Activated gamma-delta T cell treated with anti-CD3 and anti-CD28 coated beads, Interleukin-2, amount 50 U/mL, for 16 hours (primary cell): ENCODE measurements at places on chromosomes 4 and X.

DNA sequence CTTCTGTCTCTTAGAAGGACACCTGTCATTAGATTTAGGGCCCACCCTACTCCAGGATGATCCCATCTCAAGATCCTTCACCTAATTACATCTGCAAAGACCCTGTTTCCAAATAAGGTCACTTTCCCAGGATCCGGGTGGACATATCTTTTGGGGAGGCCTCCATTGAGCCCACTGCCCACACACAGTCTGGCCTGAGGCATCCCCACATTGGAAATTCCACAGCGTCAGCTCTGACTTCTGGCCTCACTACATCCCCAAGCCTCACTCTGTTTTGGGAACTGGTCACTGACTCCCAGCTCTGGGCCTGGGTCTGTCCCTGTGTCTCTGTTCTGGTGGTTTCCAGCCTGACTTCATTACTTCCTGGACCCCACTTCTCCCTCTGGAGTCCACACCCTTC is 285.5 kb downstream of the CRLF2 start:
- no peak for DNase-seq

DNA sequence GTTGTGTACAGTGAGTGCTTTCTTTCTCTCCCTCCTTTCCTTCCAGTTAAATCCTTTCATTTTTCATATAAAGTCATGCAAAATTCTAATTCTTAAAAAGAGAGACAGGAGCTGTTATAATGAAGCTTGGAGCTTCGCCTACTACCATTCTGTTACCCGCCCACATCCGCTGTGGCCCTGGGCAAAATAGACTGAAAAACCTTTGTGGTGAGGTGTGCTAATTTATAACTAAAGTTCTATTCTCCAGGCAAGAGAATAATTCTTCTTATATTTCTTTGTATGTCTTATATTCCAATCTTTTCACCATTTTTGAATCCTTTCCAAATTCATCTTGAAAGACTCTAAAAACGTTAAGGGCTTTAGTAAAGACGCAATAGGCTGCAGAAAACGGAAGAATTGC is 7.0 kb downstream of the QRFPR start:
- no peak for DNase-seq

DNA sequence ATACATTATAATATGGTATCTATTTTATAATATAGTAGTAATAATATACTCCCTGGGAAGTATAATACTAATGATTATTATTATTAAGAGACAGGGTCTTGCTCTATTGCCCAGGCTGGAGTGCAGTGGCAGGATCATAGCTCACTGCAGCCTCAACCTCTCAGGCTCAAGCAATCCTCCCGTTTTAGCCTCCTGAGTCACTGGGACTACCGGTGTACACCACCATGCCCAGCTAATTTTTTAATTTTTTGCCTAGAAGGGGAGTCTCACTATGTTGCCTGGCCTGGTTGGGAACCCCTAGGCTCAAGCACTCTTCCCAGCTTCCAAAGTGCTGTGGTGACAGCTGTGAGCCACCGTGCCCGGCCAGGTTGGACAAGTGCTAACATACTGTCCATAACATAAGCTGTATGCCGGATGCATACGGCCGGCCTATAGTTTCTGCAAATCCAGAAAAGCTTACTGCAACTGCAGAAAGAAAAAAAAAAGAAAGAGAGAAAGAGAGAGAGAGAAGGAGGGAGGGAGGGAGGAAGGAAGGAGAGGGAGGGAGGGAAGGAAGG is 94.2 kb upstream of the PPP2R3B start:
- DNase-seq = no peak

DNA sequence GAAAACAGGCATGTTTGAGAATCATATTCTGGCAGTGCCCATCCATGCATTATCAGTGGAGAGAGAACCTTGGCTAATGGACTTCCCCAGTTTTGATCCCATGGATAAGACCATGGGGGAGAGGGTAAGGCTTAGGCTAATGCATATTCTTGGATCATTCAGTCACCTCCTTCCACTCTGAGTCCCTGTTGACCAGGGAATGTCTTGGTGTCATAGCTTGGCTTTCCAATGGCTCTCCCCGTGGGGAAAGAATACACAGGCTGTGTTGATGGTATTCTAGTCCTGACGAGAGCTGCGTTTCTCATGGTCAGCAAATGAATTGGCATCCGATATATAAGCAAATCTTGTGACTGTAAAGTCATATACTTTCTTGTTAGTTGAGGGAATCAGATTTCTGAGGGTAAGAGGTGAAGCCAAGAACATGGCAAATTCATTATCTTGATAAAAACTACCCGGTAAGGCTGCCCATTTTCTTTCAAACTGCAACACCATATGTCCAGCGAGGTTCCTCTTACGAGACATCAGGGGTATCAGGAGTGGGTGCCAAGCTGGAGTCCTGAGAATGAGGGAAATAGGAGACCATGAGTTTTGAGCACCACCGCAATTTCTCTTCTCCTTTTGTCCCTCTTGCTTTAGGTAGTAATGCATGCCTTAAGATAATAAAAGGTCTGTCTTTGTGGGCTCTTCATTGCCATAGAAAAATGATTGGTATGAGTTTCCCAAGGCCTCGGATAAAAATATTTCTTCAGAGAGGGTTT is 18.0 kb downstream of the RHOH start:
- no peak for DNase-seq

DNA sequence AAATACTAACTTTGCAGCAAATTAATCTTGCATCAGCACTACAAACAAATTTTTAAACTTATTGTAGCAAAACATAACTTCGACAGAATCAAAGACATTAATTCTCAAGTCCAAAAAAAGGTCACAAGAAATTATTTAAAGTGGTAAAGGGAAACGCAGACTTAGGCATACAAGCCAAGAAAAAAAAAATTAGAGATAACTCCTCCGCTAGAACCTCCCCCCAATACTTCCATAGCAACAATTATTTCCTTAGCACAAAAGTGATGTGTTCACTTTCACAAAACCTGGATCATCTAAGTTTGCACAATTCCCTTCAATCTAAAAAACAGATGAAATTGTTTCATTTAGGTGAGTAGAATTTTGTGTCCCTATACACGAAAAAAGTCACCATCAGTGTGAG is 1.1 kb downstream of the LRBA start:
- no peak for DNase-seq

GRCh38 chr4:48255959-48256342 is 13.7 kb downstream of the TEC start:
- no peak for DNase-seq

DNA sequence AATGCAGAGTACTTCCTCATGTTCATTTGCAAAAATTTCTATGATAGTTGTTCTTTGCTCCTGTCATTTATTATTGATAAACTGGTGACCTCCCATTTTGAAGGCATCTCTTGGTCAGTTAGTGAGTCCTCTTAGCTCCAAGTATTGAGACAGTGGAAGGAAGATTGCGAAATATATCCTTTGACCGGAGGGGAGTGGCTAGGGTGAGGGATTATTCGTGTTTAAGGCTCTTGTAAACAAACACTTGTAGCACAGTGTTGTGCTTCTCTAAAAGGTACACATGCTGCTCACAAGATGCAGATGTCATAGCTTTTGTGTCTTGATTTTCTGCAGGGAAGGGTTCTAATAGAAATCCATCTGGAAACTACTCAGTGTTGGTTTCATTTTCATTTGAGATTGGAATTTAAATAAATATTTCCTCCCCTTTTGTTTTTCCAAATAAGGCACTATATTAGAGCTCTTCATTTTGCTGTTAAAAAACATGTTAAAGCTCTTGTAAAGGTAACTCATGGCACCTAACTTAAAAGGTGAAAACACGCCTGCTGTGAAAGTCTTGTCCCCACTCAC is 21.8 kb downstream of the TXLNG start:
- DNase-seq = no peak

- DNase-seq = no peak
Measured at GRCh38 chr4:100019821-100020220, 69.7 kb upstream of the H2AZ1 start.

DNA sequence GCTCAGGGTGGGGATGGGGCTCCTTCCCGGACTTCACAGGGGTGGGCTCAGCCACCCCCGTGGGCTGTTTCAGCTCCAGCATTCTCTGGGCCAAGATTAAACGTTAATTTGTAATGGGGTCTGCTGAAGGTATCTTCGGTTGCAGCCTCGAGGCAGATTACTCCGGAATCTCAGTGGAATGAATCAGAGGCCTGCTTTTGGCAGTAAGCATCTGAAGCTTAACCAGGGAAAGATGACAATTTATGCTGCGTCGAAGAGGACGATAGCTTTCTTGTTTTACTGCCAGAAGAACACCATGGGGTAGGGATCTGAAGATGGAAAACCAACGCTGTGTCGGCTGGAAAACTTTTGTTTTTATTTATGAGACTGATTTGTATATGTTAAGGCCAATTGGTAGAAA is 129.2 kb upstream of the MSX1 start:
- DNase-seq = no peak

GRCh38 chr4:154067786-154068185 is 278.9 kb upstream of the SFRP2 start:
- no peak for DNase-seq
